Lung microvascular endothelial cell (primary cell): ENCODE measurements at places on chromosomes 13 and 19. TPM values are rescaled to one million over a fixed set of nuclear protein-coding genes. Genes with fewer than 3 reads are reported as not detected.

GRCh38 chr13:21573920-21574712 lies 29.9 kb downstream of the MICU2 start:
- no peak for DNase-seq

GRCh38 chr19:2845107-2845506 lies 3.8 kb downstream of the ZNF555 start:
- DNase-seq, result no peak

DNA sequence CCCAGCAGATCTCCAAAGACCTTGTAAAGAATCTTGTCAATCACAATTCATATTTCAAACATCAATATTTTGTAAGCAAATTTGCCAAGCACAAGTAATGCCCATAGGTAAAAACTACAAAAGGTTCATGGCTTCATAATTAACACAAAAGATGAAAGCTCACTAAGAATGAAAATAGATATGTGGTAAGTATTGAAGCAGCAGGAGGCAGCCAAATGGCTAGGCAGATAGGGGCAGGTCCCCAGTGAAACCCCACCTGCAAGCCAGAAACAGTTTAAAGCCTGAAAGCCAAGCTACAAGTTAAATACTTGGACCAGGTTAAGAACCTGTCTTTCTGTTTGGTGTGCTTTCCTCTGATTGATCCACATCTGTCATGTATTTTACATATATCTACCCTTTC lies 942.6 kb upstream of the SPRY2 start:
- no peak for DNase-seq

DNA sequence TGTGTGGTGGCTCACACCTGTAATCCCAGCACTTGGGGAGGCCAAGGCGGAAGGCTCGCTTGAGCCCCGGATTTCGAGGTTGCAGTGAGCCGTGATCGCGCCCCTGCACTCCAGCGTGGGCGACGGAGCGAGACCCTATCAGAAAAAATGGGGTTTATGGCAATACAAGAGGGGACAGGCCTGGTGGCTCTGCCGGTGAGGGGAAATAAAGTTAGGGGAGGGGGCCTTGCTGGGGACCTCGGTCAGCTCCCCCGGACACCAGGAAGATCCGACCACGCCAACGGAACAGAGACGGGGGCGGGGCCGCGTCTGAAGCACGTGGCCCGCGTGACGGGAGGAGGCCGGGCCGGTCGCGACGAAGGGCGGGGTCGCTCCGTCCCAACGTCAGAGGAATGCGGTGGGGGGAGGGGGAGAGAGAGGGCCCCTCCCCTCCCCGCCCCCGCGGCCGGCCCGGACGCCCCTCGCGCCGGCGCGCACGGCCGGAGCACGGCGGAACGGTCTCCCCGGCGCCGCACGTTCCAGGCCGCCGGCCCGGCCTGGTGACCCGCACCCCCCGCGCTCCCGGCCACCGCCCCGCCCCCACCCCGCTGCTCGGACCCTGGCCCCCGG lies 1.9 kb upstream of the HNRNPL start:
- DNase-seq, result peak; percentile 93

DNA sequence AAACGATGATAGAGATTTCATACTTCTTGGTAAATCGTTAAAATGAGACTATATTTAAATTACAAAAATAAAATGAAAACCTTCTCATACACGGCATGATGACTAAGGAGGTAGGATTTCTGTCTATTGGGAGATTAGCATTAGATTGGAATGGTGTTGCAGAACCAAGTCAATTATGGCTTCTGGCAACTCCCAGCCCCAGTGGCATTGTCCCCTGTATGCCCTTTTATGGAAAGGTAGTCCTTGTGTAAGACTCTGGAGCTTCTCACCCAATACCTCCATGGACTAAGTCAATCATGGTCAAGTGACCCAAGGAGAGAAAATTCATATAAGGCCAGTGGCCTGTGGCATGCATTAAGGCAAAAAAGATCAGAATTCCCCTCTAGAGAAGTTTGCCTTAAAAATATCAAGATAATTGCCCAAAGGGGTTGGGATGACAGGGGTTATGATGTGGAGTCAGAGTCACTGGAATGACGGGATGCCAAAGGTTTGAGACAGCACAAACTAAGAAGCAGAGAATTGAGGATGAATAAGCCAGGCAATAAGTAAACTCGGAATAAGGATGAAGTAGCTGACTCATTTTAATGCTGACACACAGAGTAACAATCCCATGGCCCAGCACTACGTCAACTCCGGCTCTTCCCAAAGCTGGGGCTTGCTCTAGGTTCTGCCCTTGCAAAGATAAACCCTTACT lies 57.8 kb upstream of the POSTN start:
- DNase-seq, result peak; percentile 5

DNA sequence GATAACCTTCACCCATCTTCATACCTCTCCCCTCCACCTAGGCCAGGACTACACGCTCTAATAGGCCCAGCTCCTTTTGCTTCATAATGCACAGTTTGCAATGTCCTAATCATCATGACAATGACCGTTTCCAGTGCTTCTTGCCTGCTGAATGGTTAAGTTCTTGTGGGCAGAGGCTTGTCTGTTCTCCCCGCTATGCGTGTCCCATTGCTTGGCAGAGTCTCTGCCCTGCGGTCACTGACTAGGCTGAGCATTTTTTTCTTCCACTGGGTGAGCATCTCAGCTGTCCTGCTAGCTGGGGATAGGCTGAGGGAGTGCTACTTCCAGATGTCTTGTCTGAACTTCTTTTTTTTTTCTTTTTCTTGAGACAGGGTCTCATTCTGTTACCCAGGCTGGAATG lies 314.7 kb downstream of the UQCRFS1 start:
- DNase-seq, result no peak

DNA sequence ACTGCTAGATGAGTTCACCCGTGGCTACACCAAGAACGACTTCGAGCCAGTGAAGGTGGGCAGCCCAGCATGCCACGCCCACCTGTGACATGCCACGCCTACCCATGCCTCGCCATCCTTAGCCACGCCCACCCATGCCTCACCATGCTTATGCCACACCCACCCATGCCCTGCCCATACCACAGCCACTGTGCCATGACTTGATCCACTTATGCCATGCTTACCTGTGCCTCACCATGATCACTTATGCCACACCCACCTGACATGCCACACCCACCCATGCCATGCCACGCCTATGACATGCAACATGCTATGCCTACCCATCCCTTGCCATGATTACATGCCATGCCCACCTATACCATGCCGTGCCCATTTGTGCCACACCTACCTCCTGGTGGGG lies 12.9 kb upstream of the USE1 start:
- no peak for DNase-seq

- DNase-seq, result no peak
These were observed 7.2 kb downstream of the GPX4 start for GRCh38 chr19:1110809-1111640.

DNA sequence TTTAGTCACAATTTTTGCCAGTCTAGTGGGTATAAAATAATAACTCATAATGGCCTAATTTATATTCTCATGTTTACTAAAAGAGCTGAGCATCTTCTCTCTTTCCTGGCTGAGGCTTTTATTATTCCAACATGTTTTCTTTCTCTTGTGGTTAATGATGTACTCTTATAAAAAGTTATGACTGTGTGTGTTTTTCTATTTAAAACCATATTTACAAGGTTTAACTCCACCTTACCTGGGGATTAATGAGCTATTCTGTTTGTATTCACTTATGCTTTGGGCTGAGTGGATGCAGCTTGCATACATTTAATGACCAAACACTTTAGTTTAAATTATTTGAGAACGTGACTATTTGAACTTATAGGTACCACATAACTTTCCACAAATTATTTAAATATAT lies 1365.7 kb upstream of the SLC10A2 start:
- no peak for DNase-seq

- DNase-seq, result no peak
These were observed 39.4 kb downstream of the RFX2 start for GRCh38 chr19:6070720-6071485.

DNA sequence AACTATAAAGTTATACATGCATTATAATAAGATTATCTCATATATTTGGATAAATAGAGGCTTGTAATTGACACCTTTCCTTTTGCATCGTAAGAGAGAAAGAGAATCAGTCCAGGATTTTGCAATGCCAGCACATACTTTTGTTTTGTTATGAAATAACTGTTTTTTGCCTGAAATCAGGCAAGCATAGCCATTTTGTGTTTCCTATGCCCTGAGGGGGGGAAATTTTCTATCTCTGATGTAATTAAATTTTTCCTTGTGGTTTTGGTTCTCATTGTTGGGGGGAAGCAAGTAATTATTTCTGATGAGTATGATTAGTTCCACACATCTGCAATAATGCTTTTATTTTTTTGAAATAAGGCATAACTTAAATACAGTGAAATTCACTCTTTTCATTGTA lies 229.4 kb downstream of the NDFIP2 start:
- DNase-seq, result no peak

KCNRG gene
- total RNA-seq, result 5.9 and 10.7 TPM in 2 replicates

DNA sequence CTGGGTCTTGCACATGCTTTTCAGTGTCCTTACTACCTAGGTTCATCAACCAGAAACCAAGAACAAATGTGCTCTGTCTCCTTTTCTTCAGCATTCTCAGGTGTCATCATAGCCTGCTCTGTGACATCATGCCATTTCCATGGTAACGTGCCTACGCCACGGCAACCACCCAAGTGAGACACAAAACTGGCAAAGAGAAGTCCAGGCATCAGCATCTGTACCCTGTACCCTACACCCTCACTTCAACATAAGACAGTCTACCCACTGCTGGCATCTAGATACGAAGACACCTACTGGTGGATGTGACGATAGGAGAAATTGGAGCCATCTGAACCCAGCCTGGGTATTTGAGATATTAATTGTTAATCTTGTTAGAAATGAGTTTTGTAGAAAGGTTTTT lies 13.3 kb downstream of the ZC3H4 start:
- no peak for DNase-seq

DNA sequence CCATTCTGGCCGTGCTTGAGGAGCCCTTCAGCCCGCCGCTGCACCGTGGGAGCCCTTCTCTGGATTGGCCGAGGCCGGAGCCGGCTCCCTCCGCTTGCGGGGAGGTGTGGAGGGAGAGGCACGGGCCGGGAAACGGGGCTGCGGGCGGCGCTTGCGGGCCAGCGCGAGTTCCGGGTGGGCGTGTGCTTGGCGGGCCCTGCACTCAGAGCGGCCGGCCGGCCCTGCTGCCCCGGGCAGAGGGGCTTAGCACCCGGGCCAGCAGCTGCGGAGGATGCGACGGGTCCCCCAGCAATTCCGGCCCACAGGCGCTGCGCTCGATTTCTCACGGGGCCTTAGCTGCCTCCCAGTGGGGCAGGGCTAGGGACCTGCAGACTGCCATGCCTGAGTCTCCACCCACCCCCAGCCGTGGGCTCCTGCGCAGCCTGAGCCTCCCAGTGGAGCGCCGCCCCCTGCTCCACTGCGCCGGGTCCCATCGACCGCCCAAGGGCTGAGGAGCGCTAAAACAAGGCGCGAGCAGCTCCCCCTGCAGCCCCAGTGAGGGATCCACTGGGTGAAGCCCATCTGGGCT lies 76.5 kb downstream of the PCDH20 start:
- DNase-seq, result no peak

GRK1 gene
- not detected in 2 replicates for total RNA-seq

DNA sequence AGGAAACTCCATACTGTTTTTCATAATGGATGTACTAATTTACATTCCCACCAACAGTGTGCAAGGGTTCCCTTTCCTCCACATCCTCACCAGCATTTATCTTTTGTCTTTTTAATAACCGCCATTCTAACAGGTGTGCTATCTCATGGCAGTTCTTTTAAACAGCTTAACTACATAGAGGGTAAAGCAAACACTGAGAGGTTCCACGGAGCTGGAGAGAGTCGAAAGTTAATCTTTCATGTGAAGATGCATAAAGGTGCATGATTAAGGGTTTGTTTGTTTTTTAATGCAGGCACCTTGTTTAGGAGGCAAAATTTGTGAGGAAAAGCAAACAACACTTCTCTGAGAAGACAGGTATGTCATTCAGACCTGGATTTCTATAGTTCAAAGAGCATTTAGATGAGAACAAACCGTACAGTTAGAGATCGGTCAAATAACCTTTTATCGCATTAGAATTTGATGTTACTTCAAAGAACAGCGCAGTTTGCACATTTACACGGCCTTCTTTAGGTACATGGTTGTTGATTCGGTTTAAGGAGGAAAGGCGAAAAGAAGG lies 193.9 kb downstream of the RBM26 start:
- DNase-seq, result no peak

ADAMTS10 gene
- total RNA-seq, result 4.1 and 17.1 TPM in 2 replicates

DNA sequence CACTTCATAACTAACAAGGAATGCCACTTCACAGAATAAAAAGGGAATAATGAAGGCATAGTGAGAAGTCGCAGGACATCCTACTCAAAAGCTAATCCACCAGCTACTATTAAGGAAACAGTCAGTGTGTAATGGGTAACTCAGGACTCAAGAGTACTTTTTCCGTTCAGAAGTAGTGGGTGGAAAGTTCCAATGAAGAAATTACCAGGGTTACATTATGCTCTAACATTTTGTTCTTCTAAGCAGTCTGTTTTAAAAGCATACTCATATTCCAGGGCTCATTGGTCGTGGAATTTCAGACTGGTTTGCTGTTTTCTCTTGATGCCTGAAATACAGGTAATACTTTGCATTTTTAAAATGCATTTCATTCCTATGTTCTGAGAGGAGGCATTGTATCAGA lies 222.4 kb upstream of the IRS2 start:
- DNase-seq, result no peak

DNA sequence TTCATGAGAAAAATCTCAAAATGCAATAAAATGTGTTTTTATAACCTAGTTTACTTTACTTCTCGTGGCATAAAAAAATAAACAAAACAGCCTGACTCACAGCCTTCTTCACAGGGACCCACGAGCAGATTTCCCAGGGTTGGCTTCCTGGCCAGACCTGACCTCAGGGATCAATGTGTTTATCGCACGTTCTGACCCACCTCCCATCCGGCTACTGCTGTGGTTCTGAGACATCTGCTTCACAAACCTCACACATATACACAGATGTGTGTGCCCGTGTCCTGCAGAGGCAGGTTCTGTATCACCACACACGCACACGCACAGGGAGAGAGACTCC lies 118.3 kb downstream of the COL4A2 start:
- DNase-seq, result peak; percentile 71

DNA sequence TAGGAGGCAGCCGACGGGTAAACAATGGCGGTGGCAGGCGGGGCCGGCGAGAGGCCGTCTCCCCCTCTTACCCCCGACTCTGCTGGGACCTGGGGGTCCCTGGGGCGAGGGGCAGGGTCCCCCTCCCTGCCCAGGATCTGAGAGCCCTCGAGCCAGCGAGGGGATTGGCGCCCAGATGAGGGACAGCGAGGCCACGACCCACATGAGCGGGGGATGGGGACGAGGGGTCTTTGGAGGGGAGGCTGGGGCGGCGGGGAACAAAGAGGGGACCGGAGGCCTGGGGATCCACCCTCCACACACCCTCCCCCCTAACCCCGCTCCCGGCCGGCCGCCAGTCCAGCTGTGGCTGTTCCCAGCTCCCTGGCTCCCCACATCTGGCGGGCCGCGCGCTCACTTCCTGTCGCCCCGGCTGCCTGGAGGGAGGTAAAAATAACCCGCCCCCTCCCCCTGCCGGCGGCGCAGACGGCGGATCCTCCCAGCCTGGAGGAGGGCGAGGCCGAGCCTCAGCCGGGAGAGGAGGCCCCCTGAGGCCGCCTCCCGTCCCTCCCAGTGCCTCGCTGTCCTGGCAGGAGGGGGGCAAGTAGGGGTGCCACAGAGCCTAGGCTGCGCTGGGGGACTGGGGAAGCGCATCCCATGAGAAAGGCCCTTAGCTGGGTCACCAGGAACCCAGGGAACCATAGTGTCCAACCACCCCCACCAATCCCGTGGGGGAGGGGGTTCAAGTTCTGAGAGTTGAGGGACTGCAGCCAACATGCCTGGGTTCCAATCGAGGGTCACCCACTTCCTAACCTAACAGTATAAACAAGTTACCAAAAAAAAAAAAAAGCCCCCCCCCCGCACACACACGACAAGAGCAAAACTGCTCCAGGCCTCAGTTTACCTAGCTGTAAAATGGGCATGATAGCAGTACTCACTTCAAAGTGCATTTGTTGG lies 29.3 kb upstream of the NANOS3 start:
- peak; percentile 95 for DNase-seq
